ENCODE measurements at places on chromosomes 6 and 20.

DNA sequence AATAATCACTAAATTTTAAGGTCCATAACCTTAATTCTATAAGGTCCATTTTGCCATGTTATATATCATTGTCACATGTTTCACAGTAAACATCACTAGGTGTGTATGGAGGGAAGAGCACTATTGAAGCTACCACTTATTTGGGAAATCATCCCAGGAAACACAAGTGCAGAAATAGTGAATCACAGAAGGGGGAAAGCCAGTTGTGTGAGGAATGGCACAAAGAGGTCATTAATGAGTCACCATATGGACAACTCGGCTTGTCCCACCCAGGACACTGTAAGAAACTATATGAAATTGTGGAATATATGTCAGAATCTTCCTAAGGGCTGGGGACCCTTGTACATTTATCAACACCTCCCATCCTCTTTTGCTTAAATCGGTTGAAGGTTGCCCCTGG, 13.7 kb downstream of the BTN3A1 start:
- no peak for DNase-seq

DNA sequence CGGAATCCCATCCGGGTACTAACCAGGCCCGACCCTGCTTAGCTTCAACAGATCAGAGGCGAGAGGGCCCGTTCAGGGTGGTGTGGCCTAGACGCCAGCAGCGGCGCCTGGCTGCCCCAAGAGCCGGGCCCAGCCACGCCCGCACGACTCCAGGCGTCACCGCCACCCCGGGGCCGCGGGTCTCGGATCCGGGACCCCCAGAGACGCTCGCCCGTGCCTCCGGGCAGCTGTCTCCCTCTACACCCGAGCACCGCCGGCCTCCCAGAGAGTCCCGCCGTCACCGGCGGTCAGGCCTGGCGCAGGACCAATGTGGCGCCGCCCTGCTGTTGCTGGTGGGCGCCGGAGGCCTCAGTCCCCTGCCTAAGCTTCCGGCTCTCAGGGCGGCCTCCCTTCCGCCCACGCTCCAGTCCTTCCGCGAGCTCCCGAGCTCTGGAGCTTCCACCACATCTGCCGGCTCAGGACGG, 441.2 kb upstream of the DEFB115 start:
- no peak for DNase-seq

GRCh38 chr6:41655646-41656001, 17.4 kb downstream of the MDFI start:
- no peak for DNase-seq

DNA sequence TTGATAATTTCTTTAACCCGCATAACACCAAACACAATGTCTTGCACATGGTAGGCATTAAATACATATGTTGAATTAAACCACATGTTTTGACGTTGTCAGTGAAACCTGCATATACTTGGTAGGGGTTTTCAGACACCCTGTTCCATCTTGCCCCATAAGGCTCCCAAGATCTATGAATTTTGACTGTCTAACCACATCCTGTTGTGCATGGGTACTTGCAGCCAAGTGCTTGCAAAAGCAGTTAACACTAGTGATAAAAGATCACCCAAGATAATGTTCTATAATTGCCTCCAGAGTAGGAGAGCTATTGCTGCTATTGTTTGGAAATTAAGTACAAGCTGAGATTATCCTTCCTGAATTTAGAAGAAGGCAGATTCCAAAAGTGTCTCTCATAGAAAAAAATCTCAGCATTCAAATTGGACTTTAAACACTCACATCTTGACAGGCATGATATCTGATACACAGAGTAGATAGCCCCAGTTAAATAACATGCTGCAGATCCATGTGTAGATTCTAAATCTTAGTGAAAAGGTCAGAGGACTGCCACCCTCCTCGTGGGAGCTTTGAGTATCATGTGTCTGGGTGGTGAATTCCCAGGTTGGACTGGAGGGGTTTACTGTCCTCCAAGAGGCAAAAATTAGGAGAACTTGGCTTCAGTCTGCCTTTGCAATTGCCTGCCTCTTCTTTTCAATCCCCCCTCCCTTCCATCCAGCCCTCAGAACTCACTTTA, 25.8 kb upstream of the CCN6 start:
- peak; percentile 17 for DNase-seq

GRCh38 chr6:26116267-26116666, 29.0 kb downstream of the HFE start:
- no peak for DNase-seq

- no peak for DNase-seq
These were observed 80.8 kb upstream of the RBM24 start for GRCh38 chr6:17200395-17200794.

DNA sequence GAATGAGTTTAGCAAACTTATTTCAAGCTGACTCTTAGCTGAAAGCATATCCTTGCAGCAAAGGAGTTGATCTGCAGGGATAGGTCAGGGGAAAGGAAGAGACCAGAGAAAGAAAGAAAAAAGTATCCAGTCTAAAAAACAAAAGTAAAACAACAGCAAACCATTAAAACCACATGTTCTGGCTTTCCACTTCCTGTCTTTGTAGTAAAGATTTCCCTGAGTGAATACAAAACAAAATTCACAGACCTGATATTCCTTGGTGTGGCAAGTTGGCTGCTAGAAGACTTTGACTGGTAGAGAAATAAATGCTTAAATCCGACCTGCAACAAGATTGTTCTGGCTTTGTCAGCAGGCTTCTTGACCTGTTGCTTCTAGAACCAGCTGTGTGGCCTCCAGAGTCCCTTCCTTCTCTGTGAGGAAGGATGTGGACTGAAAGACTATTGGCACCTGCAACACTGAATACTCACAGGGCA, 23.4 kb upstream of the MCM3 start:
- DNase-seq, result no peak

DNA sequence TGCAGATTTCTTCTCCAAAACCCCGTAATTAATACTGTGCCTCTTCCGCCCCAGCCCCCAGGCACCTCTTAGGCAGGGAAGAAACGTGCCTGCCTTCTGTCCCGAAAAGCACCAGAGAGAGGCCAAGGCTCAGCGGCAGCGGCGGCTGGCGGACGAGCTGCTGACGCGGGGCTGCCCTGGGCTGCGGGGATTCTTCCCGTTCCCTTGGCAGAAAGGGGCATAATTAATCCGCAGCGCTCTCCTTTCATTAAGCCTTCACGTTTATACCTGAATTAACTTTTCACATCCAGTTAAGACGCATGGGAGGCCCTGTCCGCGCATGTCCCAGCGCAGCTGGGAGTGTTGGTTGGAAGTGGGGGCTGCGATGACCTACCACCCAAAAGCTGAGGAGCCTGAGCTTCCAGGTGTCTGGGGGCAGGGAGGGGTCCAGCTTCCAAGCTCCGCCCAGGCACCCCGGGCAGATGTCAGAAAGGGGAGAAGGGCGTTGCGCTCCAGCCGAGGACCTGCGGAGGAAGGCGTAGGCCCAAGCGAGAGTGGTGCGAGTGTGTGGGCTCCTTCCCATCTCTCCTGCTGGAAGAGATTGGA, 167.4 kb upstream of the LRFN2 start:
- DNase-seq, result no peak

- DNase-seq, result no peak
These were observed 59.1 kb downstream of the ZHX3 start for GRCh38 chr20:41258474-41258873.

DNA sequence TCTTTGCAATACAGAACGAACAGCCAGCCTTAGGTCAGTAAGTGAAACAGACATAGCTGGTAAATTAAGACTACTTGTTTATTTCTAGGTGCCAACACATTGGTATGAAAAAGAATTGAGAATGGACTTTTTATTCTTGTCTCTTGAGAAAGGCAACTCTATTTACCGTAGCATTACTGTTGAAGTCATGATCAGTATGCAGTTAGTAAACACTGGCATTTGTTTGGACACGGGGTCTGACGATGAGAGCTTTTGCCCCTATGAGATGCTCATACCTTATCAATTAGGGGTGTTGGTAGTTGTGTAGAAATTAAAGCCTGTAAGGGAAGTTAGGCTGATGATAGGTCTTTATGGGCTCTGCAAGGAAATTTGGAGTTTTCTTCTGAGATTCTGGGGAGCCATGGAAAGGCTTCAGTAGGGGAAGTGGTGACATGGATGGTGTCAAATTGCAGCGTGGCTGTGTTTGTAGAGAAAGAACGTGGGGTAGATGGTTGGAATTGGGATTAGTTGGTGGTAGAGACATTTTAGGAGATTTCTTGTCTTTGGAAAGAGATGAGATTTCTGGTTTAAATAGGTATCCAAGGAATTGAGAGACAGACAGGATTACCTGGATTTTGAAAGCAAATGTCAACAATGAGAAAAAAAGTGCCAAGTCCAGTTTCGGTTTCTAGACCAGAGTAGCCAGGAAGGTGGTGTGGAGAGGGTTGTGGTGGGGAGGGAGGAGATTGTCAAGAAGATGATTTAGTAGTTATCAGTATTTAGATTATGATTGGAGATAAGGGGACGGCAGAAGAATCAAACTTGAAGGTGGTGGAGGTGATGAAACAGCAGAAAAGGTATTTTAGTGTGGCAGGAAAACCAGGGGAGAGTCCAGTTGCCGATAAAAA, 116.6 kb downstream of the JARID2 start:
- no peak for DNase-seq

DNA sequence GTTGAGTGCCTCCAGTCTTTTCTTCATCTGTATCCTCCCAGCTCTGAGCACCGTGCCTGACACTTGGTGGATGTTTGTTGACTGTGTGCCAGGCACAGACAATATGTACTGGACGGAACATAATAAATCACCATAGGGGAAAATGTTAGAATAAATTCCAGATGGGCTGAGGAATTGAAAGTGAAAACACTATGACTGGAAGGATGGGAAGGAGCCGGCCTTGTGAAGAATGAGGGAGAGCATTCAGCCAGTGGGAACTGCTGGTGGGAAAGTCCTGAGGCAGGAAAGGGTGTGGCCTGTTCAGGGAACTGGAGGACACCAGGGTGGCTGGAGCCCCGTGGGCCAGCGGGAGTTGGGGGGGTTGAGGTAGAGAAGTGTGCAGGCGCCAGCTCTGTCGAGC, 75.4 kb downstream of the MTHFD1L start:
- no peak for DNase-seq
